ENCODE measurements at places on chromosomes 3 and 15.
A peak's percentile ranks its signal among the peaks of the same experiment; 100 is the strongest.

DNA sequence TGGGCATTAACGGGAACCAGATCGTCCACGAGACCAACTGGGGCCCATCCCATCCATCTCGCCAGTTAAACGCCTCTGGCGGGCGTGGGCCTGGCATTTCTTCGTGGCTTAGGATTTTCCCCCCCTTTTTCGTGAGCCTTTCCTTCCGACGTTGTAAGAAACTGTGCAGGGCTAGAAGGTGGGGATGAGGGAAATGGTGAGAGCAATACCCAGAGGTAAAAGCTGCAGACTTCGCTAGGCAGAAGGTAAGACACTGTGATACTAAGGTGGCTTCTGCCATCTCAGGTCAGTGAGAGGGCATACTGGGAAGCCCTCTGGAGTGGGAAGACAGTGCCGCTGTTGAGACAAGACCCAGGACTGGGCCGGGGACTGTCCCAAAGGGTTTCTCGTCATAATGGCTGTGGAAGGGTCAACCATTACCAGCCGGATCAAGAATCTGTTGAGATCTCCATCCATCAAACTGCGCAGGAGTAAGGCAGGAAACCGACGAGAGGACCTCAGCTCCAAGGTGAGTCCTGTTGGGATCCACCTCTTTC lies 666 bp downstream of the MAPKBP1 start:
- DNase-seq, result no peak

DNA sequence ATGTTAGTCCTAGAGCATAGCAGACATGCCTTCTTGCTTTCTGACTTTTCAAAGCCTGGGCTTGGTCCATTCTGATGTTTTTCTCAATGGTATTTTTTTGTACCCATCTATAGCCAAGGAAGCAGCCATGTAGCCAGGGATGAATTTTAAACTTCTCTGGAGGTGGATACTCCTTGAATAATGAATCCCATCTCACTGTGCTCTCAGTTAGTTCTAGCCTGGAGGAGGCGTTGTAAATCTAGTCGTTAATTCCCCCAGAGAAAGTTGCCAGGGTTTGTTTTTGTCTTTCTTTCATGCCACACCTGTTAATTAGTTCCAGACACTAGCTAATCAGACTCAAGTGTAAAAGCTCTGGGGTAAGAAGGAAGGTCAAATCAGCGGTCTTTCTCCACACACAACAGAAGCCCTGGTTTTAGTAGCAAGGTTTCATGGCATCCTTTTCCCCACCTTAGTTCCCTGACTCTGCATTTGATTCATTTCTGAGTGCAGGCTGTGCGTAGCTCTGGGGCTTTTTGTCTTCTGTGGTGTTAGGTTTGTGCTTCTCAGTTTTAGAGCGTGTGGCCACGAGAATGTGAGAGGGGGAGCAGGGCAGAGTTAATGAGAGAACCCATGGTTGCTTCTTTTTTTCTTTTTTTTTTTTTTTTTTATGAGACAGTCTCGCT lies 19.7 kb downstream of the PTPRG start:
- DNase-seq, result no peak

- no peak for DNase-seq
Measured at GRCh38 chr15:101026656-101027272, 107.6 kb downstream of the LRRK1 start.

GRCh38 chr15:52246686-52247431 lies 48.7 kb downstream of the MYO5C start:
- DNase-seq, result no peak

DNA sequence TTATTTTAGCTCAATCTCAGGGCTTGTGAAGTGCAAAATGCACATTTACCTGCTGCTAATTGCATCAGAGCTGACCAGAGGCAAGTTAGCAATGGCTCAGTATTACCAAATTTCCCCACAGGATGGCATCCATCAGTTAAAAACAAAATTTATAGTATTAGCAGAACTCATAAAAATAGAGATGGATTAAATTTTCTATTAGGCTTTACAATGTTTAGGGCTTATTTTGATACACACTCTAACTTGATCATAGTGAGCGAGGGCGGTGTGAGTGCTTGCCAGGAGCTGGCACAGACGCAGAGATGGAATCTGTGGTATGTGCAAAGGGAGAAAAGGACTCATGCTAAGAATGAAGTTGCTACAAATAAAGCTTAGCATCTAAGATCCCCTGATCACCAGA lies 241.0 kb downstream of the NSUN3 start:
- no peak for DNase-seq

DNA sequence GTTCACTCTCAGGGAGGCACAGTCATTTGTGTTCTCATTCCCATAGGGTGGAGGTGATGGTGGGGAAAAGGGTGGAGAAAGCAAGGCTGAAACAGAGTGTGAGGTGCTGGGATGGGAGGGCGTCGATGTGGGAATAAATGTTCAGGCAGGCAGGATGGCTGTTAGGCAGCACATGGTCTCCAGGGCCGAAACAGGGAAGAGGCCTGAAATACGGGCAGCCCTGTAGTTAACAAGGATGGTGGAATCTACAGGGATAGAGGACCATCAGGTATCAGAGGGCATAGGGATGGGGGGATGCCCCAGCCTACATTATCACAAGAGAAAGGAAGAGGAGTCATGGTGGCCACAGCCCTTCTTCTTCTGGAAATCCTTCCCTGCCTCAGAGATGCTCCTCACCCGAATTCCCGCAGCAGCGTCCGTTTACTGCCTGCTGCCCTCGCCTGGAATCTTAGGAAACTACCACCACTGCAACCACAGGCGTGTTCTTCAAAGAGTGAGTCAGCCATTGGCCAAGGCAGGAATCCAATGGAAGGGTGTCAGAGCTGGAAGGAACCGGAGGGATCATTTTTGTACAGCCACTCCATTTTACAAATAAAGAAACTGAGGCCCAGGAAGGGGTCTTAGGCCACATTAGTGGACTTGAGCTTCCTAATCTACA lies 49.7 kb upstream of the POMGNT2 start:
- DNase-seq, result peak; percentile 76

DNA sequence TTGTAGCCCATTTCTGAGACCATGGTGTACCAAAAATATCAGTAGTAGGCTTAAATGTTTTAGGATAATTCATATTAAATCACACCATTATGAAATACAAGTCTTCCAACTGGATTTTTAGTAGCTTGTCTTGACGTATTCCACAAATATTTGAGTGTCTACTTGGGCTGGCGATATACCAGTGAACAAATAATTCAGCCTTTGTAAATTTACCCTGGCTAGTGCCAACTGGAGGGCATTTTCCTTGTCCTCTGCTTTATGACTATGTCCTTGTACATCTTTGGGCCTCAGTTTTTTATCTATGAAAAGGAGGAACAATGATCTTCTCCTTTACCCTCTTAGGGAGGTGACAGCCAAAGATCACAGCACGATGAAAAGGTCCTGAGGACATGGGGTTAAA lies 114.8 kb downstream of the FRMD4B start:
- DNase-seq, result no peak

DNA sequence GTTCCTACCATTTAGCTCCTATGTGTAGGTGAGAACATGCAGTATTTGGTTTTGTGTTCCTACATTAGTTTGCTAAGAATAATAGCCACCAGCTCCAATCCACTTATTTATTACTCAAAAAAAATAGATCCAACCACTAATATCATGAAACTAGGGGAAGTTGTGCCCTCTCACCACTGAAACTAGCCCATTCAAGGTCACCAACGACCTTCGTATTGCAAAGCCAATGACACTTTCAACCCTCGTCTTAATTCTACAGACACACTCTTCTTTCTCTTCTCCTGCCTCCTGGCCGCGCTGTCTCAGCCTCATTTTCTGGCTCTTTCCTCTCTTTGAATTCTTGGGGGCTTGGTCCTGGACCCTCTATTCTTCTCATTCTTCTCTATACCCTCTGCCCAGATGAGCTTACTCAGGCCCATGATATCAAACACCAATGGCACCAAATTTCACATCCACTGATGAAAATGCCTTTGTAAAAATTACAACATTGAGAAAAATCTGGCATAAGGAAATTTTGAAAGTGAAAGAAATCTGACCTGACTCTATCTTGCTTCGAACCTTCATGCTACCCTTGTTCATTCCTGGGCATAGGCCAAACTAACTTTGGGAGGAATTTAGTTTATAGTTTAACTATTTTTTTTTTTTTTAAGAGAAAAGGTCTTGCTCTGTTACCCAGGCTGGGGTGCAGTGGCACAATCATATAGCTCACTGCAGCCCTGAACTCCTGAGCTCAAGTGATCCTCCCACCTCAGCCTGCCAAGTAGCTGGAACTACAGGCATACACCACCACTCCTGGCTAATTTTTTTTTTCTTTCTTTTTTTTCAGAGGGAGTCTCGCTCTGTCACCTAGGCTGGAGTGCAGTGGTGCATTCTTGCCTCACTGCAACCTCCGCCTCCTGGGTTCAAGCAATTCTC lies 25.4 kb upstream of the LIMD1 start:
- no peak for DNase-seq

GRCh38 chr3:13839253-13839652 lies 40.6 kb downstream of the WNT7A start:
- no peak for DNase-seq

DNA sequence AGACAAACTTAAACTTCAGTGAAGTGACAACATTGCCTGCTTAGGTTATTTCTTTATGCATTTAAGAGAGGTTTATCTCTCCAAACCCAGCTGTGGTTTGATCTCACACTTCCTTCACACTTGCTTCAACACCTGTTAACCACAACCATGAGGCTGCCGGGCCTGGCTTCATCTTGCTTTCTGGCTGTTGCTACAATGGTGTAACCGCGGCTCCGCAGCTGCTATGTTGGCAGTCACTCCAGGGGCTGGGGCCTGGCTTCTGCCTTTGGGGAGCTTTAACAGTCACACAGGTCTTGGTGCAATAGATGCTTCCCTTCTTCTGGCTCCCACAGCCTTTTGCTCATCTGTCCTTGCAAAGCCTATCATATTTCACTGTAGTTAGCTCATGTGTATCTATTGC lies 72.9 kb upstream of the MNS1 start:
- DNase-seq, result no peak

- DNase-seq, result no peak
Measured at GRCh38 chr3:124347418-124347817, 355.5 kb upstream of the ROPN1 start.
